ENCODE measurements at places on chromosomes 7 and 10.

DNA sequence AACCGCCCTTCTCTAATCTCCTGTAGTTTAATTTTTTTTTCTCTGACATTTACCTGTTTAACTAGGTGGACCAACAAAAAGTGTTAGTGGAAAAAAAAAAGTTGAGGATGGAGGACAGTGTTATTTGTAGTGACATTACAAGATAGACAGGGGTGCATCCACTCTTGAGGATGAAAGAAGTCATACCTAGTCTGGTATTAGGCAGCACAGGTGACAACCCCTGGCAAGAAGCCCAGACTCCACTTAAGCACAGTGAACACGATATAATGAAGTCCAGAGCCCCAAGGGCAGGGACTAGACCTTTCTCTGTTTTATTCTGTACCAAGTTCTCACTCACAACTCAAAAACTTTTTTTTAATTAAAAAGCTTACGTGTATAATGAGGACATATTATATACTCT is 268.4 kb downstream of the GPR37 start:
- no peak for DNase-seq

DNA sequence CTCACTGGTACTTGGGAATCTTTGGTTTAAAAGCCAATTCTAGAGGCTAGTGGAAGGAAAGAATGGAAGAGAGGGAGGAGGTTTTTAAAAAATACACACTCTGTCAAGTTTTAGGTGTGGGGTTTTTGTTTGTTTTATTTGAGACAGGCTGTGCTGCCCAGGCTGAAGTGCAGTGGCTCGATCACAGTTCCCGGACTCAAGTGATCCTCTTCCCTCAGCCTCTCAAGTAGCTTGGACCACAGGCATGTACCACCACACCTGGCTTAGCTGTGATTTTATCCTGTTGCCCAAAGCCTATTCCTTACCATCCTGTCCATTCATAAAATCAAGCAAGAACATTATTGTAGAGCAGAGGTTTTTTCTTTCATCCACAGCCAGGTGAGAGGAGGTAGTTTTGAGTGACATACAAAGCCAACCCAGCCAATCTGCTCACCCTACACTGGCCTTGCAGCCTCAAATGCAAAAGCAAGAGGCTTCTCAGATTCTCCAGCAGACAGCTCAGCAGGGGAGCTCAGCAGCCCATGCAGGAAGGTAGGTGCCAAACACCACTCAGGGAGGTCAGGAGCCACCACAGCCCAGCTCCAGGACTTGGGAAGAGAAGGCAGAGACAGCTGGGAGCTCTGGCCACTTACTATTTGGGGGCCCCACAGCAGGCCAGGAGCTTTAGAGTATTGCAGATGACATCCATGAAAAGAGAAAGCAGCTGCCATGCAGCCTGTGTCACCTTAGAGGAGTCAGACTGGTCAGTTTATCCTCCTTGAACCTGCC is 65.8 kb downstream of the TMEM209 start:
- DNase-seq, result no peak

- DNase-seq, result no peak
These were observed 13.2 kb upstream of the ITPRID1 start for GRCh38 chr7:31500656-31501055.

GRCh38 chr10:60978287-60979115 is 34.5 kb upstream of the RHOBTB1 start:
- DNase-seq, result peak; percentile 70

- DNase-seq, result no peak
These were observed 111.2 kb downstream of the GALNT11 start for GRCh38 chr7:152136686-152137085.

GRCh38 chr10:44463511-44464121 is 78.7 kb upstream of the CXCL12 start:
- no peak for DNase-seq

- no peak for DNase-seq
These were observed 5.5 kb downstream of the PRPF18 start for GRCh38 chr10:13592306-13592705.

DNA sequence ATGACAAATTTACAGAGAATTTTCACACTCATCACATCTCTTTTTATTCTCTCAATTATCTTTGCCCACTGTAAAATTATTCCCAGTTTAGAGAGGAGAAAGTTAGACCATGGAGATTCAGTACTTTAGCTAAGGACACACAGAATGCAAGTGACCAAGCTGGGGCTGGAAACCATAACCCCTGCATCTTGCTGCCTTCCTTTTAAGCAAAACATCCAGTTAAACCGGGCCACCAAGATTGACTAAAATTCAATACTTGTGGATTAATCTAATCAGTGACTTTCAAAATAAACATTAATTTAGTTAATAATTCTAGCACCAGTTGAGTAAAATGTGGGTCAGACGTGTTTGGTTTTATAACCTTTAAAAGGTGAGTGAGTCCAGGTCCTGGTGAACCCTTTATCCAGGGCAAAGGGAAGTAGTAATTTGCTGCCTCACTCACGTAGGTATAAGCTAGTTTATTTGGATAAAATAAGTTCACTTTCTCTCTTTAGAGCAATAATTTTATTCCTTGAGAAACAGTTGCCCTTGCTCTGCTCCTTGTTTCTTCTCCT is 1.9 kb upstream of the CYP2C8 start:
- no peak for DNase-seq

- no peak for DNase-seq
These were observed 23.8 kb downstream of the PAPOLB start for GRCh38 chr7:4837803-4838625.

- no peak for DNase-seq
These were observed 333.7 kb downstream of the NRG3 start for GRCh38 chr10:82208726-82209125.

DNA sequence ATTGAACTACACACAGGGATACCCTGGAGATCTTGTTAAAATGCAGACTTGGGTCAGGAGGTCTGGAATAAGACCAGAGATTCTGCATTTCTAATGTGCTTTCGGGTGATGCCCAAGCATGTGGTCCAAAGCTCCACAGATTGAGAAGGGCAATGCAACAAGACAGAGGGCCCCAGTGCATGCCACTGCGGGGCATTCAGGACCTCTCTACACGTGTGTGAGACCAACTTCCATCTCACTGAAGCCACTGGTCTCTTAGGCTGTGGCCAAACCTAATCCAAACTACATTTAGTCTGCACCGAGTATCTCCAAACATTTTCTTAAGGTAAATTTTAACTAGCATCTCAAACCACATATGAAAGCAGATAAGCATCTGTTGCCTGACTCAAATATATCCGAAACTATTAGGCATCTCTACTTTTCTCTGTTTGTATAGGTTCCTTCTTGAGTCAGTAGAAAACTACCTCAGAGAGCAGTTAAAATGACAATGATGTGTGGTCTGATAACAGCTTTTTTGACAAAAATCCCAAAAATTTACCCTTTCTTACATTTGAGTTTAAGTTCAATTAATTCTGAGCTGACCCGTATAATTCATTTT is 107.5 kb downstream of the ELMO1 start:
- DNase-seq, result no peak

- DNase-seq, result no peak
These were observed 381.4 kb downstream of the RPS24 start for GRCh38 chr10:78415111-78415510.

GRCh38 chr10:106573106-106573505 is 591.4 kb downstream of the SORCS1 start:
- DNase-seq, result no peak

- DNase-seq, result no peak
These were observed at the start of gene SLC16A12 for GRCh38 chr10:89535171-89536012. TSS of gene SLC16A12 (minus strand) at chr10:89535594. CDS start at chr10:89462578, 73,016 bp downstream.

DNA sequence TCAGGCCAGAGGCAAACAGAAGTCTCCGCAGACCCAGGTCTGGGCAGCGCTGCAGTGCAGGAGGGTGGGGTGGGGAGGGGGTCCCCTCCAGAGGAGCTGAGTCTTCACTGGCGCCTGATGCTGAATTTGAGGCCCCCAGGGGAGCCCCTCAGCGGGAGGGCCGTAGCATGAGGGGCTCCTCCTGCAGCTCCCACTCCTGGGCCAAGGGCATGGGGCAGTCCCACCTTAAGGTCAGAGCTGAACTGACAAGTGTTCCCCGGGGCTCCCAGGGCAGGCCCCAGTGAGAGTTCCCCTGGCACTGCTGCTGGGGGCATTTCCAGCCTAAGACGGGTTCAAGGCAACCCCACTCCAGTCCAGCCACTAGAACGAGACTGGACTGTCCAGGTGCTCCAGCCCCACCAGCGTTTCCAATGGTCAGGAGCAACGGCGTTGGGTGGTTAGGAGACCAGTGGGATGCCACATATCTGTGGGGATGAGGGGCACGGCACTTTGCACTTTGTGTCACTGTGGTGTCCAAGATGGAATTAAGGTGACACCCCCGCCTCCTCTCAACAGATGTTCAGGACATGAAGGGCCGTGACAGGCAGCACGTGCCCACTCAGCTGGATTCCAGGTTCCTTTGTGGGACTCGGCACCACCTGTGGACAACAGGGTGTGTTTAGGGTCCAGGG is 139.1 kb downstream of the PTPRN2 start:
- DNase-seq, result no peak

DNA sequence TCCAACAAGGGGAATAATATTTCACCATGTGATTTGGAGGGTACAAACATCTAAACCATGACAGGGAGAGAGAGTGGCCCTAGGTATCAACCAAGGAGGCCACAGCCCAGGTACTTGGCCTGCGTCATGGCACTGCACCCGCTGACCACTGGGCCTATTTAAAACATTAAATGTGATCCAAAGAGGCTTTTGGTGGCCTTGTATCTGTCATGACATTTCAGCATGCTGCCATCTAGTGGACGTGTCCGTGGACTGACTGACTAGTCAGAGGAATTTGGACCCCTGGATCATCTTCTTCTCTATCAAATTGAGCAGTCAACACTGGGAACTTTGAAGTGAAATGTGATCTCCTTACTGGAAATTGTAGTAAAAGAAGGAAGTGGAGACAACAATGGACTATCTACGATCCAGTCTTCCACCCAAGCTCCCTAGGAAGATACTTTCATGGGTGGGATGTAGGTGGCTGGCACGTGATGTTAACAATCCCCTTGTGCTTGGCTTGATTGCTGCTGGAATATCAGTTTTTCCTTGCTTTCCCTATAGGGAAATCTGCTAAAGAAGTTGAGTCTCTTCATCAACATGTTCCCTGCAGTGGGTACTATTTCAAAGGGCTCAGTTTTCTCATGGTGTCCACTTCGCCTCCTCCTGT is 24.6 kb upstream of the ITGA8 start:
- DNase-seq, result peak; percentile 6

DNA sequence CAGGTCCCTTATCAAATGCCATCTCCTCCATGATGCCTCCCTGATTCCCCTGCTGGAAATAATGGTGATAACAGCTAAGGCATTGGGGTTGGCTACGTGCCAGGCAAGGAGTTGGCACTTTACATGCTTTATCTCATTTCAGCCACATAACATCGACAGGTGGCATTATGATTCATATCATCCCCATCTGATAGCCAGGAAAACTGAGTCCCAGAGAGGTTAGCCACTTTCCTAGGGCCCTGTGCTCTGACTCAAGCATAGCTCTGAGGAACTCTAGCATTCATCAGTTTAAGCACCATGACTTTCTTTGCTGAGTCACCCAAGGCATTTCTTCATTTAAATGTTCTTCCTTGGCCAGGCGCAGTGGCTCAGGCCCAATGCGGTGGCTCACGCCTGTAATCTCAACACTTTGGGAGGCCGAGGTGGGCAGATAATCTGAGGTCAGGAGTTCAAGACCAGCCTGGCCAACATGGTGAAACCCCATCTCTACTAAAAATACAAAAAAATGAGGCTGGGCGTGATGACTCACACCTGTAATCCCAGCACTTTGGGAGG is 6.6 kb downstream of the LEP start:
- DNase-seq, result no peak

- no peak for DNase-seq
These were observed 16.1 kb downstream of the COL26A1 start for GRCh38 chr7:101378751-101379174.

DNA sequence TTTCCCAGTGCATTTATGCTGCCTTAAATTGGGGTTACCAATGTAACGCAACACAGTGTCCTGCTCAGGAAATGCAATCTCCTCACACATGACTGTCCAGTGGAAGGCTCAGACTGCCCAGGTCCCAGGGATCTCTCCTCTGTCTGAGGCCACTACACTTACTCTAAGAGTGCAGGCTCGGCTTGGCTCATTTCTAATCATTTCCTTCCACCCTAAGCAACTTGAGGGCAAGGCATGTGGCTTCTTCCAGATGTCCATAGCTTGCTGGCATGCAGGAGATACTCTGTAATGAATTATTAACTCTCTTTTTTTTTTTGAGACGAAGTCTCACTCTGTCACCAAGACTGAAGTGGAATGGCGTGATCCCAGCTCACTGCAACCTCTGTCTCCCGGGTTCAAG is 23.7 kb downstream of the PLAC9 start:
- no peak for DNase-seq

GRCh38 chr7:158106272-158106671 is 481.4 kb downstream of the PTPRN2 start:
- DNase-seq, result no peak

- peak; percentile 34 for DNase-seq
These were observed 85.8 kb downstream of the CALD1 start for GRCh38 chr7:134865001-134865845.

DNA sequence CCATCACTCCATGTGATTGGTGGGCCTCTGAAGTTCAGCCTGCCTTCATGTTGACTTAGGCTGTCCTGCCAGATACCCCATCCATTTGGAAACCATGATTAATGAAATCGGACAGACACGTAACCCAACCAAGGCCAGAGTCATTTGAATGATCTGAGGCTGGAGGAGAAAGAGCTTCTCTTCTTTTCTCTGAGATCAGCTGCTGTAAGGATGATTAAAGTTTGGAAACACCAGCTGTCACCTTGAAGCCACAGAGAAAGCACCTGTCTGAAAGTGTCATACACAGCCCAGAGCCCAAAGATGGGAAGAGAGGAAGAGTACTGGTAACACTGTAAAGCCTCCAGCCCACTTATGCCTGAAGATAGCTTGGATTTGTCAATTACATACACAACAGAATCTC is 22.9 kb downstream of the NEBL start:
- DNase-seq, result no peak

- no peak for DNase-seq
These were observed 41.9 kb downstream of the ADRA2A start for GRCh38 chr10:111118758-111119157.

GRCh38 chr7:4210821-4211220 is 471.3 kb upstream of the FOXK1 start:
- no peak for DNase-seq

DNA sequence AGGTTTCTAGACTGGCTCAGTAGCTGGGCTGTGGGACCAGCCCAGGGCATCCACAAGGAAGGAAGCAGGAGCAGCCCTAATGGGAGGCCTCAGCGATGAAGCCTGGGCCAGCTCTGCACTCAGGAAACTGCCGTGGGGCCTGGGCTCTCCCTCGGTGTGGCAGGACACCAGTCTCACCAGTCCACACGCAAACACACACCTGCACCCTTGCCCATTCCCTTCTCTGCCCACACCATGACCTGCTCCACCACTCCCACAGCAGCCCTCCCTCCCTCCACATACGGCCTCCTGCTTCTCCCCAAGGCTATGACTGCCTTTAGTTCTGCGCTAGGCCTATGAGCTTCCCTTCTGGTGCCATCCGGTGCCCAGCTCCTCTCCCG is 7.1 kb downstream of the FGF8 start:
- no peak for DNase-seq

DNA sequence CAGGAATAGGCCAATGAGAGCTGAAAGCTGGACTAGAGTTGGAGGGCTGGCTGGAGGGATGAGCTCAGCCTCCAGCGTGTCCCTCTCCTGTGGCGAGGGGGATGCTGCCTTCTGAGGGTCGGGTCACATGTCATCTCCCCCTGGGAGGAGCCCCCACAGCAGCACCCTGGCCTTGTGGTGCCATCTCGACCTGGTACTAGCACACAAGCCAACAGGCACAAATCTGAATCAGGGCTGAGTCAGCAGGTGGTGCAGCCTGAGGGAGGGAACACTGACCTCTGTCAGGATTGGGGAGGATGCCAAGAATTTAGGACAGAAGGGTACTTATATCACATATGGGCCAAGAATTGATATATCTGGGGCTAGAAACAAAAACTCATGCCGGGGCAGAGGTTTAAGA is 280.4 kb downstream of the CELF2 start:
- peak; percentile 4 for DNase-seq

All from kidney glomerular epithelial cell (primary cell).